ENCODE measurements at places on chromosomes 5 and 9.
A peak's percentile ranks its signal among the peaks of the same experiment; 100 is the strongest.

- DNase-seq, result no peak
Measured at GRCh38 chr5:68995845-68996545, 97.8 kb upstream of the SLC30A5 start.

DNA sequence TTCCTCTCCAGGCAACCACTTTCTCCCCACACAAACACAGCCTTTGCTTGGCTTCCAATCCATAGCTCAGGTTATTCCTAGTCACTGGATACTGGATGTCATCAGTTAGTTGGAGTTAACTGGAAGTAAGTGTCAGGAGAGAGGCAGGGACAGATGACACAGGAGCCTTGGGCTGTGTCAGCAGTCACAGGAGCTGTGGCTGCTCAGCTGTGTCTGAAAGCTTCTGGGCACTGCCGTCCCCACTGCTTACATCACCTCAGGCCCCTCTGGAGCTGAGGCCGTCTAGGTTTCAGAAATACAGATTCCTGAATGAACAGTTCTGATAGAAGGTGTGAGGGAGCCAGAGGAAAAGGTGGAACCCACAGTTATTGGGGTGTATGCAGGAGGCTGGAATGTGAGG, 17.3 kb upstream of the FAM240B start:
- no peak for DNase-seq

GRCh38 chr5:154220625-154221024, 30.1 kb downstream of the GALNT10 start:
- no peak for DNase-seq

GRCh38 chr5:168188182-168188581, 103.3 kb upstream of the WWC1 start:
- no peak for DNase-seq

DNA sequence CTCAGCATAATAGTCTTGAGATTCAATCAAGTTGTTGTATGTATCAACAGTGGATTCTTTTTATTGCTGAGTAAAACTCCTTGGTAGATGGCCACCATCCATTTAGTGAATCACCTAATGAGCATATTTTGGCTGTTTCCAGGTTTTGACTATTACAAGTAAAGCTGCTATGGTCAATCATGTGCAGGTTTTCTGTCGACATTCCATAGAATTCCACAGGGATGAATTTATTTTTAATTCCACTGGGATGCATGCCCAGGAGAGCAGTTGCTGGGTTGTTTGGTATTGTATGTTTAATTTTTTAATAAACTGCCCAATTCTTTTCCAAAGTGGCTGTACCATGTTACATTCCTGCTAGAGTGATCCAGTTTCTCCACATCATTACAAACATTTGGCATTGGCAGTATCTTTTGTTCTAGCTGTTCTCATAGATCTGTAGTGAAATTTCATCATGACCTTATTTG, 10.5 kb upstream of the S1PR3 start:
- no peak for DNase-seq

DNA sequence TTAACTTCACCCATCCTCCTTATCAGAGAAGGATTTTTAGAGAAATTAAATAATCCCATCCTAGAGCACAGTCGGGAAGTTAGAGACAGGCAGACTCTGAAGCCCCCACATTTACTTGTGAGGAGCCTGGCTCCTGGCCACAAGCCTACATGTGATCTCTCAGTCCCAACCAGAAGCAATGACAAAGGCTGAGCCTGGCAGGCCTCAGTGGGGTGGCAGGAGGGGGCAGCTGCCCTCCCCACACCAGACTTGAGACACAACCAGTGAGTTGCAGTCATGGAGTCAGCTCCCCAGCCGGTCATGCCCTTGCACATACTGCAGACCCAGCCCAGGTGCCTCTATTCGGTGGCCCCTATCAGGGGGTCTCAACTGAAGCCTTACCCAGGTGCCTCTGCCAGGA, 11.0 kb downstream of the NAIF1 start:
- DNase-seq, result no peak

DNA sequence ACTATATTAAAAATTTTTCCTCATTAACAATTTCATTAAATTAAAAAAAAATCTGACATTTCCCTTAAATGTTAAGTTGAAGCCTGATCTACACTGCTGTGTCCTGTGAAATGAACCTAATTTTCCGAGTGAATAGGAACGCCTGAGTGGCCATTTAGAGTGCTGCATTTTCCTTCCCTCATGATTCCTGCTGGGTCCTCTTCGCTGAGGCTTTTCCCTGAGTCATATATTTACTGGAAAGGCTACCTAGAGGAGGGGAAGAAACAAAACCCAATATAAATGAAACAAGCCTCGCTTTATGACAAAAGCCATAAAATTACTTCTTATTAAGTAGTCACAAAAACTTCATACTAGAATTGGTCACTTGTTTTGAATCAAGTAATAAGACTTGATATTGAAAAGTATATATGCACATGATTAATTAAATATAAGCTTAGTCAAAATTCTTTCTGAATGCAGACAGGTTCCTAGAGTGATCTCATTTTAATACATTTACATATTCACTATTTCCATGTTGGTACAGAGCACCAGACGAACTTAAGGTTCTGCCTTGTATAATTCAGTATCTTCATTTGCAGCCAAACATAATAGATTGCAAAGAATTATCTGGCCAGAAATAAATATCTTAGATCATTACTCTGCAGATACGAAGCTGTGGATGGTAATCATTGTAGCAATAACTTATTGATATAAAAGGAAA, 6.3 kb upstream of the ISCA1 start:
- no peak for DNase-seq

GRCh38 chr9:13823026-13823425, 490.9 kb downstream of the NFIB start:
- no peak for DNase-seq

DNA sequence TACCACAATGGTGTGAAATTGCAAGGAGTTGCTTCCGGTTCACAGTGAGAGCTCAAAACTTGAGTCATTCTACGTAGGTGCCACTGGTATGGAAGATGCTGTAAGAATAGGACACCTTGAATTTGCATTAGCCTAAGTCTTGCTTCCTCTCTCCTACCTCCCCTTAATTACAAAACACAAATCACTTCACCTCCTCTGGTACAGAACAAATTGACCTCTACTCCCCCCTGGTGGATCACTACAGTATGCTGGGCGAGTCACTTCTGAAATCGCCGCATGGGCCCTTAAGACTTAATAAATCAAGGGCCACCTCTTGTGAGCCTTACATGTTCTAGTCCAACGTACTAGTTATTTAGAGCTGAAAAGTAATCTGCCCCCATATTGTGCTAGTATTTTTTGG, 145.3 kb upstream of the SMARCA2 start:
- peak; percentile 30 for DNase-seq

GRCh38 chr5:157740229-157740610, 3.3 kb upstream of the LSM11 start:
- peak; percentile 46 for DNase-seq
